ENCODE measurements at places on chromosomes 13 and 19.

- no peak for DNase-seq
- H3K4me3 ChIP-seq = no peak overlapping the region
- peaks cover 2% of the 10 kb centered on the region for H3K4me1 ChIP-seq
- no peaks in the 10 kb centered on the region for H3K27me3 ChIP-seq
Observed at GRCh38 chr13:113539822-113540221, 44.7 kb upstream of the TFDP1 start.

DNA sequence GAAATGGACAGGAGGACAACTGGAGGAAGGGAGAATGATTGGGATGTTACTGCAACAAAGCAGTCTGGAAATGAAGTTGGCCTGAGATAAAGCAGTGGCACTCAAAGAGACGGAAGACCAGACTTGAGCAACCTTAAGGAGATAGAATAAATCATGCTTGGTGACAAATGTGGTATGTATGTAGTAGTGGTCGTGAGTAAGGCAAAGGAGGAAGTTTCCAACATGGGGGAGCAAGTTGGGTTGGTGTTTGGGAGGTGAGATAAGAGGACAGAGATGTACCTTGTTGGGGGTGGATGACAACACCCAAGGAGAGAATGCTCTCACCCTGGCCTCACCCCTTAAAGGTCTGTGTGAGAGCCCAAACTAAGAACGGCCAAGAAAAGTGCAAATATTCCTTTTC is 420.5 kb downstream of the DIAPH3 start:
- no peaks in the 10 kb centered on the region for H3K27me3 ChIP-seq
- H3K4me3 ChIP-seq = no peak overlapping the region
- DNase-seq = no peak
- H3K36me3 ChIP-seq = no peaks in the 10 kb centered on the region
- peaks cover 8% of the 10 kb centered on the region for H3K4me1 ChIP-seq

GRCh38 chr13:98853771-98854221 is 101.3 kb upstream of the SLC15A1 start:
- no peak overlapping the region for H3K4me3 ChIP-seq
- peaks cover 45% of the 10 kb centered on the region for H3K36me3 ChIP-seq
- H3K27ac ChIP-seq = peak overlapping the region; percentile 41
- H3K4me1 ChIP-seq = peaks cover 14% of the 10 kb centered on the region

DNA sequence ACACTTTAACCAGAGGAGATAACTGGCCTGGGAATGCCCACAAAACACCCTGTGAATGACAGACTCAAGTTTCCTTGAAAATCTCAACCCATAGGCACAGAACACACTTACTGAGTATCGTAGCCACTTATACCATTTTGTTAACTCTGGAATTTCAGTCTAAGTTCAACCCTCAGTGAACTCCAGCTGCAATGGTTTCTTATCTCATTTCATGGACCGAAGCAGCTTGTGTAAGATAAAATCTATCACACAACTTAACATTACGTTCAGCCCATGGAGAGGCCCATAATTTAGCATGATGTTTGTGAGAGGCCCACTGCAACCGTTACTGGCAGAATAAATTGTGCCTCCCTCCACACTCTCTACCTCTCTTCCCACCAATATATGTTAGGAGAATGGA is 323.0 kb downstream of the DNAJC15 start:
- H3K27ac ChIP-seq = no peak overlapping the region
- DNase-seq = no peak
- H3K4me3 ChIP-seq = no peak overlapping the region
- no peaks in the 10 kb centered on the region for H3K4me1 ChIP-seq
- peaks cover 13% of the 10 kb centered on the region for H3K27me3 ChIP-seq

- no peaks in the 10 kb centered on the region for H3K4me1 ChIP-seq
- H3K27ac ChIP-seq = no peak overlapping the region
- no peak overlapping the region for H3K4me3 ChIP-seq
- H3K36me3 ChIP-seq = no peaks in the 10 kb centered on the region
- no peak for DNase-seq
Observed at GRCh38 chr19:37979547-37980082, 72.6 kb downstream of the SIPA1L3 start.

- H3K36me3 ChIP-seq = no peaks in the 10 kb centered on the region
- H3K4me1 ChIP-seq = peaks cover 5% of the 10 kb centered on the region
- no peak overlapping the region for H3K27ac ChIP-seq
- no peak for DNase-seq
- H3K4me3 ChIP-seq = no peak overlapping the region
- H3K27me3 ChIP-seq = peaks cover 33% of the 10 kb centered on the region
Observed at GRCh38 chr19:29521291-29522075, 4.3 kb upstream of the VSTM2B start.

Measured in activated CD4-positive, alpha-beta T cell treated with anti-CD3 and anti-CD28 coated beads for 36 hours (primary cell).